NCI-H146 (cell line): ENCODE measurements at places on chromosomes 16 and 17.

DNA sequence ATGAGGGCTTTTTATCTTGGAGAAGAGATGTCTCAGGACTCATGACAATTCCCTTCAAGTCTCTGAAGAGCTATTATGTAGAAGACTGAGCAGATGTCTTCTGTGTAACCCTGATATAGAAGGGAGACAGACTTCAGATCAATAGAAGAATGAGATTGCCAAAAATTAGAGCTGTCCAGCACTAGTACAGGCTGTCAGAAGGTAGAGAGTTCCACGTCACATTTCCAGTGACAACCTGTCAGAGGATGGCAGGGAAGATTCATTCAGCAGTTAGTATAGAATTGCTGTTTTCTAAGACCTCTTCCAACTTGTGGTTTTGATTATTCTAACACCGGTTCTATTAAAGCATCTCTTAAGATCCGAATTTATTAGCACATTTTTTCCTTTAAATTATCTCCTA lies 520.6 kb downstream of the RBFOX1 start:
- no peak for DNase-seq

DNA sequence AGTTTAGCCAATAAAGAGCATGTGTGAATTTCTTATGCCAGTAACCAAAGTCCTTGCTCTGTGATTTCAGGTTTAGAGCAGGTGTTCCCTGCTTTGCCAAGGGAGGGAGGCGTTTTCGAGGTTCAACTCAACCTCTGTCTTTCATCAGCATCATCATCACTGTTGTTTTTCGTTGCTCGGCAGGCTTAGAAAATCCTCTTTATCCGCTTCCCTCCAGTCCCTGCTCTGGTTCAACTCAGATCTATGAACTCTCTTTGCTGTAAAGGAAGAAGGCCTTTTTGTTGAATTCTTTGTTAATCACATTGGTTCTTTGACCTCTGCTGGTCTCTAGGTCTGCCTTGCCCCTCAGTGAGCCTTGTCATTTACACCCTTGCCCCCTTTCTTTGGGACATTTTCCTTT lies 243.9 kb upstream of the RBFOX1 start:
- DNase-seq: no peak

- DNase-seq: no peak
Observed at GRCh38 chr17:19533718-19534561, at the start of gene SLC47A1. Gene SLC47A1, plus strand, starts transcription at chr17:19533854. Its CDS starts 86 bp downstream, at chr17:19533940.

GRCh38 chr17:38677819-38678218 lies 3.1 kb upstream of the EPOP start:
- no peak for DNase-seq

- no peak for DNase-seq
Observed at GRCh38 chr16:68700831-68701230, 36.3 kb upstream of the CDH1 start.

GRCh38 chr17:44149750-44150329 lies 8.1 kb downstream of the HROB start:
- DNase-seq: no peak

DNA sequence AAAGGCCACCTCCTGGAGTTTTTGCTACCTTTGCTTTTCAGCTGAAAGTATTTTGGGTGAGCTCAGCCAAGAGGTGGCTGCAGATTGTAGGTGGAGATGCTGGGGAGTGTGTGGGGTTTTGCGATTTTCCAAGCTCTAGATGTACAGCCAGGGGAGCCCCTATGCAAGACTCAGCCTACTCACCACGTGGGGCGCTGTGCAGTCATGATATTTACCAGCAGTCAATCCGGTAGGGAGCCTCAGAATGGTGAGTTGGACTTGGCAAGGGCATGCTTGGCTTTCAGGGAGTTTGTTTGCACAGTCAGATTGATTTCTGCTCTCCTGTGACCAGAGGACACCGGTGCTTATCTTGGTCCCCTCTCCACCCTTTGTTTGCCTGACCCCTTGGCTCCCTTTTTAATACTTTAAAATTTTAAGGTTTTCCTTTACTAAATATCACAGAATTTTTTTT lies 175.3 kb downstream of the UTP18 start:
- DNase-seq: peak; percentile 43

- DNase-seq: no peak
Observed at GRCh38 chr17:77827039-77827438, 131.5 kb upstream of the TNRC6C start.
